ENCODE measurements at places on chromosomes 12 and 14.

DNA sequence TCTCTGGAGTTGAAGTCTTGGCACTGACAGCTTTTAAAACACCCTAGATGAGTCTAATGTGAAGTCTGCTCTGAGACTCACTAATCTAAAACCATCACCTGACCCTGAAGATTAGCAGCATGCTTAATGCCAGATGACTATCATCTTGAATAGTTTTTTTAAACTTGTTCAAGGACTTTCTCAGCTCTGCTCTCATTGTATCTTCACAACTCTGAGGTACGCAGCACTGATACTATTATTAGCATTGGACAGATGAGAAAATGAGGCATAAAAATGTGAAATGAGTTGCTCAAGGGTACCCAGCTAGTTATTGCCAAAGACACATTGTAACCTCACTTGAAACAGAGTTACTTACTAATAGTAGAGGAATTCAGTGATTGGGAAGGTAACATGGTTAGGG lies 4.8 kb downstream of the SLC38A1 start:
- no peak for DNase-seq

- no peak for DNase-seq
Observed at GRCh38 chr14:51410897-51411296, 170.8 kb downstream of the TMX1 start.

GRCh38 chr12:34342048-34342447 lies 319.8 kb downstream of the ALG10 start:
- DNase-seq: no peak

DNA sequence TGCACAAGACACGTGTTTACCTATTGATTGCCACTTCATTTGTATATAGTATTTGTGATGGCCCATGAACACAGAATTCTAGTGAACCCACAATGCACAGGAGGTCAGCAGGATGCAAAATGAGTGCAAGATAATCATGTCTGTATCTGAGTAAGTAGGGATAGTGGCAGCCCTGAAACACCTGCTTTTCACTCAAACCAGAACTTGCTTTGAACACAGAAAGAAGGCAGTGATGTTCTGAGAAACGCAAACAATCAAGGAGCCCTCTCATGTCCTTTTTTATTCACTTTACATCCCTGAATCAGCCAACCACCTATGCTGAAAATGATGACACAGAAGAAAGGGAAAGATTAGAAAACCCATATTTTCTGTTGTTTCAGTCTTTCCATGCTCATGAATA lies 170.4 kb upstream of the AVPR1A start:
- no peak for DNase-seq

- DNase-seq: no peak
Observed at GRCh38 chr12:126506426-126507182, 1441.4 kb downstream of the AACS start.

- no peak for DNase-seq
Observed at GRCh38 chr12:131591136-131591535, 119.8 kb upstream of the SFSWAP start.

- DNase-seq: no peak
Observed at GRCh38 chr14:95025941-95026340, 131.4 kb downstream of the DICER1 start.

GRCh38 chr14:99133636-99134515 lies 138.1 kb downstream of the BCL11B start:
- DNase-seq: no peak

GRCh38 chr12:95473231-95473883 lies 595 bp upstream of the METAP2 start:
- DNase-seq: no peak

All from stimulated activated CD8-positive, alpha-beta memory T cell treated with anti-CD3 and anti-CD28 coated beads, Interleukin-15, amount 100 ng/mL, for 4 hours (primary cell).